ENCODE measurements at places on chromosomes 13 and 19. TPM values are rescaled to one million over a fixed set of nuclear protein-coding genes. Genes with fewer than 3 reads are reported as not detected.

GRCh38 chr19:2523630-2524311 lies 47.8 kb downstream of the GADD45B start:
- peak; percentile 95 for DNase-seq

DNA sequence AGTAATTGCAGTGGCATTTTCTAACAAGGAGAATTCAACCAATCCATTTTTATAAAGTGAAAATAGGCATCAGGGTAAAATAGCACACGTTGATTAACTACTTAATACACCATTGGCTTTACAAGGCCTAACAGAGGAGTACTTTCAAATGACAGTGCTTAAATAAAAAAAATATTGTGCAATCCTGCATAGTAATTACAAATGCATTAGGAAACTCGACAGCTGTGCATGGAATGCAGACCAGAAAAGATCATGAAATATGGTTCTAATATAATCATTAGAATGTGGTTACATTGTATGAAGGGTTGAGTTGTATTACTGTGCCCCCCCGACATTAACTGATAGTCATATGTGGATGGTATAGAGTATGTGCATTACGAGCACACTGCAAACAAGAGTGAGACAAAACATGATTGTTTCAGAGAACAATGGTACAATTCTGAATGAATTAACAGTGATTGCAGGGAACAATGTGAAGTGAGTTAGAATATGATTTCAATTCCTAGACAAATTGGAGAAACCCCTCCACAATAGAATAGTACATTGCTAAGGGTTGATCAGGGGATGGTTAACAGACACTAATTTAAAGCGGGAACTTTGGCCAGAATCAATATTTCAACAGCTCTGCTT lies 270.6 kb downstream of the GPC5 start:
- no peak for DNase-seq

- no peak for DNase-seq
Observed at GRCh38 chr19:4292515-4292914, 9.7 kb downstream of the TMIGD2 start.

- DNase-seq: no peak
Observed at GRCh38 chr13:35530581-35530980, 54.1 kb upstream of the MAB21L1 start.

DNA sequence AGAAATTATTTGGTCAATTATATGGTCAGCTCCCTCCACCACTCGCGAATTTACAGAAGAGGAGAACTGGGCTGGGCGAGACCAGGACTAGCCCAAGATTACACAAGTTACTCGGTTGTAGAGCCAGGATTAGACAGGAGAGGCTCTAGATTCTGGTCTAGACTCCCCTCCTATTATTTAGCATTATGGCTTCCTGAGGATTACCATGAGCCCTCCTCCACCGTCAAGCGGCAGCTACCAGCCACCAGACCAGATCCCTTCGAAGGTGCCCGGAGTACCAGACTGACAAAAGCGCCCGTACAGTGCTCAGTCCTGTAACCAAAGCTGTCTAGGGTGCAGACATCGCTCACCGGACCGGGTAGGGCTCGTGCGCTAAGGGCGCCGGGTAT lies 497 bp upstream of the MLNR start:
- peak; percentile 90 for DNase-seq

Gene FFAR2
- total RNA-seq: not detected

DNA sequence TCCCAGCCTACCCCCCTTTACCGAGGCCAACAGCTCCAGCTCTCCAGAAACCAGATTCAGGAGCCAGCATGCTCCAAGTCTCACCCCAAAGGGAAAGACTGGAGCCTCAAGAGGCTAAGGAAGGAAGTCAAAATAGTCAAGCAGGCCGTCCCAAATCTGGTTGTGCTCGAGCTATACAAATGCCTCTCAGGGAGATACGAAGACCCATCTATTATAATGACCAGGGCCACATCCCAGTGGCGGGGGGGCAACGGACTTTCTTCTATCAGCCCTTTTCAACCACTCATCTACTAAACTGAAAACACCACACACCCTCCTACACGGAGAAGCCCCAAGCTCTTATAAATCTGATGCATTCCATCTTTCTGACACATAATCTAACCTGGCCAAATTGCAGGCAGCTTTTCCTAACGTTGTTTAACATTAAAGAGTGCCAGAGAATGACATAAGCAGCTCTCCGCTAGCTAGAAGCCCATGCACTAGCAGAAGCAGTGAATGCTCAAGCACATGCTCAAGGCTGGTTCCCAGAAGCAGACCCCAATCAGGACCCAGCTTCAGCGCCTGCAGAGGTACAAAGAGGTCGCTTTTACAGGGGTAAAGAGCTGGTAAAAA lies 104.6 kb upstream of the ZNF98 start:
- DNase-seq: no peak

DNA sequence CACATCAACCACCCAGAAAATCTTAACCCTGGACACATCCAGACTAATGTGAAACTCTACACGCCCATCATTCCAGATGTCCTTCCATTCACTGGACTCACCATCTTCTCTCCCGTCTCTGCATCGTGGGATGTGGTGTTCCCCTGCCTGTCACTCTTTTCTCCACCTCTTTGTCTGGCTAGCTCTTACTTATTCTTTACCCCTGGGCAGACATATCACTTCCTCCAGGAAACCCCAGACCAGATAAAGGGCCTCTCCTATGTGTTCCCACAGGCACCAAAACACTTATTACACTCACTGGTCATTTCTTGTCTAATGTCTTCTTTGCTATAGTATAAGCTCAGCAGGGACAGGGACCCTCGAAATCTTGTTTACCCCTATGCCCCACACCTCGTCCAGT lies 109.3 kb upstream of the IPO5 start:
- DNase-seq: no peak

Gene NTF4
- total RNA-seq: not detected

Gene PNMA8A
- total RNA-seq: 2.1 TPM

Gene VRK3
- total RNA-seq: 30.6 TPM

DNA sequence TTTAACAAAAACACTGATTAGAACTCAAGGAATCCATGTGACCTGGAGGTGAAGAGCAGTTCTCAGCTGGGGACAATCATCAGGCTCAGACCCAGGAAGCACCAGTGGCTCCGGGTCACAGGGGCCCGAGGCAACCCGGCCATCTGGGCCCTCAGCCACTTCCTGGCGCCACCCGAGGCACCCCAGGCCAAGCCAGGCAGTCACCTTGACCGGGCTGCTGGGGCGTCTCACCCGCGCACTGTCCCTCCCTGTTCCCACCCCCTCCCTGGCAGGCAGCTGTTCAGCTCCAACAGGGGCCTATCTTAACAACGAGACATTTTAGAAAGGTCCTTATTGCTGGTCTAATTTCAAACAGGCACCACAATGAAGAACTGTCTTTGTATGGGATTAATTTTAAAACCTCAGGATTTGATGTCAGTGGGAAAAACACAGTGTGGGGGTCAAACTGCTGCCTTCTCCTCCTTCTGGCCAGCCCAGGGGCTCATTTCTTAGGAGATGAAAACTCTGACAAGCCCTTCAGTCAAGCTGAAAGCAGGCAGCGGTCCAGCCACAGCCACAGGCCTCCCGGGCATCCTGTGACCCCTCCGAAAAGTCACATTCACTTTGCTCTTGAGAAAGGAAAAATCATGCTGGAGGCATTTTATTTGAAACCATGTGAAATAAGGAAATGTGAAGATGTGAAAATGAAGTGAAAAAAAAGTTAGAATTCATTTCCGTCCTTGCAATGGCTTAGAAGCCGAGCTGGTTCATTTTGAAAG lies 83.3 kb downstream of the KCTD15 start:
- no peak for DNase-seq

GRCh38 chr13:108947551-108948030 lies 318.2 kb downstream of the MYO16 start:
- DNase-seq: no peak

DNA sequence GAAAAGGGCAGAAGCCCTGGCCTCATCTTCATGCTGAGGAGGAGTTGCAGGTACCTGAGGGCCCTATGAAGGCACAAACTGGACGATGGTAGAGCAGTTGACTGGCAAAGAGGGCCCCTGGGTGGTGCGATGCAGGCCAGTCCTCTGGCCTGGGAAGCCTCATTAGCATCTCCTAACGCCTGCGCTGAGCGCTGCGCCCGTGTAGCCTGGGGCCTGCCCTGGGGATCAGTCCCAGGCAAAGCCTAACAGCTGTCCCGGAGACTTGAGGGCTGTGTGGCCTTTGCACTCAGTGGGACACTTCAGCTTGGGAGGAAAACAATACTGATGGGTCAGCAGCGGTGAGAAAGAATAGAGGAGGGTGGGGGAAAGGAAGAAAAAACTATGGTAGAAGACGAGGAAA lies 187.7 kb downstream of the RAP2A start:
- no peak for DNase-seq

DNA sequence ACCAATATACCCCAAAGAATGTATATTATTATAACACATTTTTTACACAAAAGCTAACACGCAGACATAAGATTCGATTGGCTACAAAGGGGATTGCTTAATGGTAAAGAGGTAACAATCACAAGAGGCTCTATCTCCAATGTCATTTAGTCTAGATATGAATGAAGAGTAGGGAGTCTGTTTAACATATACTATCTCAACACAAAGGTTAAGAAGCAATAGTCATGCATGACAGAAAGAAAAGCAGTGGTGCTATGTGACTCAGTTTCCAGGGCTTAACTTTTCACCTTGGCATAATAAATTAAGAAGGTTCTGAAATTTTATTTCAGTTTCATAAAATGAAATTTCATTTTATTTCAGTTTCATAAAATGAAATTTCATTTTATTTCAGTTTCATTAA lies 33.3 kb downstream of the UFM1 start:
- no peak for DNase-seq

DNA sequence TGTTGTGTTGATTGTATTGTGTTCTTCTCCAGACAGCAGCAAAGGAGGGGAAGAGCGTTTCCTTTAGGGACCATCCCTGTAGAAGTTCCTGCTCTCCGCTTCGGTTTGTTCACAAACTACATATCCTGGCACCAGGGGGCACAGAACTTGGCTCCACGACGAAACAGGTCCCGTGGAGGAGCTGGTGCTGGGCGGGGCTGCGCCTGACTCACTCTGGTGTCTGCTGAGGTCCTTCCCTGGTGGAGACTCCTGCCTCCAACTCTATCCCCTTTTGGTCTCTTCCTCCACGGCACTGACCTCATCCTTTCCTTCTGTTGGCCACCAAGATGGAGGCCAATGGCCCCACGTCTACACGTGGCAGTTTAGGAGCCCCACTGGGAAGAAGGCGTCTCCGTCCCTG lies 14.7 kb downstream of the TMPRSS9 start:
- peak; percentile 73 for DNase-seq

- no peak for DNase-seq
Observed at GRCh38 chr19:1773184-1773583, 19.9 kb downstream of the ONECUT3 start.

GRCh38 chr19:46907880-46908279 lies 47.1 kb downstream of the ARHGAP35 start:
- DNase-seq: peak; percentile 8

- no peak for DNase-seq
Observed at GRCh38 chr13:79226938-79227337, 179.1 kb downstream of the RBM26 start.

Gene FGF14
- total RNA-seq: under 0.01 TPM

GRCh38 chr19:29603308-29603707 lies 2.8 kb upstream of the POP4 start:
- no peak for DNase-seq

DNA sequence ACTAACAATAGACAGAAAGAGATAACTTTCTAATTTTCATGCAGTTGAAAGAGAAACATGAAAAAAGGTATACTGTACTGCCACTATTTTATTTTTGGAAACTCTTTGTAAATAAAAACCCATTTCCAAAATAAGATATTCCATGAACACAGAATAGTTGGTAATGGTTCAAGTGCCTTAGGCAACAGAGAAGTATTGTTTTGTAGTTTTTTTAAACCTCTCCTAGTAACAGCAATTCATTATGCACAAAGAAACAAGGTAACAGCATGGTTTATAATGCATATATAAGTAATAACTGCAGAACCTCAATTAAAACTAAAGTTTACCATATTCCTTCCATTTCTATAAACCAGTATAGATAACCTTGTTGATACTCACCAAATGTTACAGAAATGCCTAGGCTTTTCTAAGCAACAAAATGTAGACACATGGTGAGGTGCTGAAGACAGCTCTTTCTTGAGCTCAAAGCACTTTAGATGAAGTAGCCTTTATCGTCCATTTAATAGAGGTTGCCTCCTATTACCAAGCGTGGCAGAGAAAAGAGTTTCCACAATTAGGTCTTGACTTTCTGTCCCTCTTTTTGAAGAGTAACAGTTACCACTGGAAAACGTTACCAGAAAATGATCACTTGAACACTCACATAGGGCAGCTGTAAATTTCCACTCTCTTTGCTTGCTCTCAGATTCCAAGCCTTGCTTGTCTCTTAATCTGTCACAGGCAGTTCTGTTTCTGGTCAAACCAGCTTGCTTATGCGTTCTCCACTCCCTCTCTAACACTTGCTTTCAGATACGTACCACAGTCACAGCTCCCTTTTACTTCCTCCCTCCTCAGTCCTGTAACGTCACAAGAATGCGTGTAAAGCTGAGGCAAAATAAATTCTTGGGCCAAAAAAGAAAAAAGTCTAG lies 42.9 kb downstream of the CAB39L start:
- no peak for DNase-seq

Gene SLC5A5
- total RNA-seq: under 0.01 TPM

All from osteoblast (primary cell).